ENCODE measurements at places on chromosomes 7 and 10.
A peak's percentile ranks its signal among the peaks of the same experiment; 100 is the strongest.

GRCh38 chr7:36275735-36276284 lies 113.9 kb upstream of the ANLN start:
- DNase-seq: no peak

GRCh38 chr7:156764016-156764669 lies 123.6 kb downstream of the RNF32 start:
- peak; percentile 40 for DNase-seq

GRCh38 chr7:108580298-108580697 lies 10.6 kb downstream of the DNAJB9 start:
- no peak for DNase-seq

DNA sequence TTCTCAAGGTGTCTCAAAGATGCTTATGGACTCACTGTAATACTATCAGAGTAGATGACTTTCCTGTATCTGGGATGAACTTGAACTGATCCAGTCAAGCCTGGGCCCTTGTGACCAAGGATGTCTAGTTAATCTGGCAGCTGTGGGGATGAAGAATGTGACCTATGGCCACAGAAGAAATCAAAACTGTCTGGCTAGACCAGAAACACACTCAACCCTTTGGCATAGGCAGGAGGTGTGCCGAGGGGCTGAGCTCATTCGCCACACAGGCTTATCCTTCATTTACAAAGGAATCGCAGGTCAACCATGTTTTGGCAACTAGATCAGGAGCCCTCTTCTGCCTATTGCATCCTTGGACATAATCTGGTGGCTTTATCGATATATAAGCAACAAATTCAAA lies 110.6 kb downstream of the ATXN7L1 start:
- DNase-seq: no peak

DNA sequence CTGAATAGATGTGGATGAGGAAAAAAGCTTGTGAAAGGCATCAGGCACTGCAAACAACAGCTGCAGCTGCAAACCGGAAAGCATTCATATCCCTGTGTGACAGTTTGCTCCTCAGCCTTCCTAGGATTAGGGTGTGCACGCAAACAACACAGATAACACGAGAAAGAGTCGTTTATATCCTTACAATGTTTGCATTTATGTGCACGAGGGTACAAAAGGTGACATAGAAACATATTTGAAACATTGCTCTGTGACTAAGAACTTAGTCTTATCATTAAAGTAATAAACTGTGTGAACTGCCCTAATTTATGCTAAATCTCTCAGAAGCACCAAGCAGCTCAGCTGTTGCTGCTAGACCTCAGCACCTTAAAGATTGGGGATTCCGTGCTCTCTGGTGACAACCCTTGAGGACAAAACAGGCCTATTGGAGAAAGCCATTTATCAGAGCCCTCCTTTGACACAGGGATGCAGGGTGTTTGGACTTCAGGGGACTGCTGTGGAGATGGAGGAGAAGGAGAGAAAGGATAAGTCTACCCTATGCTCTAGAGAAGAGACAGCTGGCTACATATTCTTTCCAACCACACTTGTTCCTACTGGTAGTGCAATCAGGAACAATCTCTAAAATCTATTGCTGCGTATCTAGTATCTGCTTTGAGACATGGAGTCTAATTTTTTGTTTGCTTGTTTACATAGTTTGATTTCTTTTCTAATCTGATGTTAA lies 176.2 kb downstream of the GNAT3 start:
- DNase-seq: no peak

DNA sequence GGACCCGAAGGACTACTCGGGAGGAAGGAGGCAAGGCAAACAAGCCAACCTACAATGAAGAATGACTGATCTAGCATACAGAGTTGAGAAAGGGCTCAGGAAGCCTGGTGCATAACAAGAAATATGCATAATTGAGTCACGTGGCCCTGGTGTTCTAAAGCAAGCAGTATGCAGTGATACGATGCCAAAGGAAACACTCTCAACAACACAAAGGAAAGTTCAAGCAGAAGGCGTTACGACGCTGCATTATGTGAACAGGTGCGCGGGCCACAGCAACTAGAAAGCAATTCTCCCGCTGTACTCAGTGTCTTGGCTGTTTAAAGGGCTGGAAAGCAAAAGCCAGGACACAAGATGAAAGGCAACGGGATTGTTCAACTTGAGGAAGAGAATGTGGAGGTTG lies 100.8 kb downstream of the PRTFDC1 start:
- DNase-seq: no peak

DNA sequence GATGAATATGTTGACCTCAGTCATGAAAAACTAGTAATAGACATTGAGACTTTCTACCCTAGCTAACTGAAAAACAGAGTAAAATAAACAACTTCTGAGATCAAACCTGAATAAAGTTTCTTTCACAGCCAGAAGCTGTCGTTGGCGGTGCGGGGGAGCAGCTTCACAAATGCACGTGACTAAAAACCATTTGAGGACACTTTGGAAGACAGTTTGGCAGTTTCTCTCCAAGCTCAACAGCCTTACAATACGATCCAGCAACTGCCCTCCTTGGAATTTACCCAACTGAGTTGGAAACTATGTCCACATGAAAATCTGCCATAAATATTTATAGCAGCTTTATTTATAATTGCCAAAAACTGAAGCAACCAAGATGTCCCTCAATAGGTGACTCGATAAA lies 63.1 kb downstream of the CYTH3 start:
- no peak for DNase-seq

GRCh38 chr7:81725003-81725811 lies 44.6 kb downstream of the HGF start:
- DNase-seq: peak; percentile 26

DNA sequence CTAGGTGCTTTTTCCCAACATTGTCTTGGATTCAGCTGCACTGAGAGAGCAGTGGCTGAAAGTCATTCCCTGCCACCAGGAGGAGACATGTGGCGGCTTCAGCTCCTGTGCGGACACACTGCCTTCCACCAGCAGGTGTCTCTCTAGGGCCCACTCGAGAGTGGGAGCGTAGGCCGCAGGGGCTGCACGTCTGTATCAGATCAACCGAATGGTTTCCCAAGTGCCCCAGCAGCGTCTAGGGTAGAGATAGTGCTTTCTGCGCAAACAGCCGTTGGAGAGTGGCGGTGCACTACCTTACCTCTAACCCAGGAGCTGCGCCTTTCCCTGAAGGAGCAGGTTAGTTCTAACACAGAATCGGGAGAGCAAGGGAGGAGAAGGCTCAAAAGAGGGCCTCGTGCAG lies 31.7 kb downstream of the PAPOLB start:
- DNase-seq: peak; percentile 10

GRCh38 chr10:95832216-95833041 lies 75.3 kb upstream of the CC2D2B start:
- no peak for DNase-seq

GRCh38 chr7:87702326-87702725 lies 74.1 kb downstream of the RUNDC3B start:
- no peak for DNase-seq

GRCh38 chr10:34254596-34254995 lies 560.5 kb downstream of the PARD3 start:
- DNase-seq: peak; percentile 45

GRCh38 chr7:45975847-45976484 lies 54.9 kb upstream of the IGFBP3 start:
- DNase-seq: no peak

- no peak for DNase-seq
Measured at GRCh38 chr7:148773334-148773733, 74.6 kb downstream of the CUL1 start.

DNA sequence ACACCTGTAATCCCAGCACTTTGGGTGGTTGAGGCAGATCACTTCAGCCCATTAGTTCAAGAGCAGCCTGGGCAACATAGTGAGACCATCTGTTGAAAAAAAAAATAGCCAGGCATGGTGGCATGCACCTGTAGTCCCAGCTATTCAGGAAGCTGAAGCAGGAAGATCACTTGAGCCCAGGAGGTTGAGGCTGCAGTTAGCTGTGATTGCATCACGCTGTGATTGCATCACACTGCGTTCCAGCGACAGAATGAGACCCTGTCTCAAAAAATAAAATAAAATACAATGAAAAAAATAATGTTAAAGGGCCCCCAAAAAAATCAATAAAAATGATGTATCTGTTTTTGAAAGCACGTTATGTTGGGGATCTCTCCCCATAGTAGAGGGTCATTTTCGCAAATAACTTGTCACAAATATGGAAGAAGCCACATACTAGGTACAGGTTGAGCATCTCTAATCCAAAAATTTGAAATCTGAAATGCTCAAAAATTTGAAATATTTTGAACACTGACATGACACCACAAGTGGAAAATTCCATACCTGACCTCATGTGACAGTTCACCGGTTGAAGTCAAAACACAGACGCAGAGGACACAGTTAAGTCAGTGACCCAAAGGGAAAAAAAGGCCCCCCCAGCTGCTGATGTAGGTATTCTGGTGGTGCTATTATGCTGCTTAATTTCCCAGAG lies 9.5 kb downstream of the CISD1 start:
- DNase-seq: no peak

GRCh38 chr7:1671594-1672451 lies 1.7 kb downstream of the ELFN1 start:
- DNase-seq: no peak

DNA sequence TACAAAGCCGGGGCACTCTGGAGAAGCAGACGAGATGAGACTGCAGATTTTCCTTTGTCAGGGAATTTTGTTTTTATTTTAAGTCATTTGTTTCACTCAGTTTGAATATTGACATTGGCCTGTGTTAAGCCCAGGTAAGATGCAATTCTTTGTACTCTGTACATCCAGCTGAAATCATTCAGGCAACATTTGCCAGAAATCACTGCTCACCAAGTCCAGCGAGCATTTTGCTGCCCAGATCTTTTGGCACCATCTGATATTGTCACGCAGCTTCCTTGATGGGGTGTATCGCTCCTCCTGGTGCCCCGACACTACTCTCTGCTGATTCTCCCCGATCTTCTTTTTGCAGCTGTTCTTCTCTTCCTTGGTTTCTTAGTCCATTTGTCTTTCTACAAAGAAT lies 261.7 kb downstream of the GALNT17 start:
- DNase-seq: no peak

DNA sequence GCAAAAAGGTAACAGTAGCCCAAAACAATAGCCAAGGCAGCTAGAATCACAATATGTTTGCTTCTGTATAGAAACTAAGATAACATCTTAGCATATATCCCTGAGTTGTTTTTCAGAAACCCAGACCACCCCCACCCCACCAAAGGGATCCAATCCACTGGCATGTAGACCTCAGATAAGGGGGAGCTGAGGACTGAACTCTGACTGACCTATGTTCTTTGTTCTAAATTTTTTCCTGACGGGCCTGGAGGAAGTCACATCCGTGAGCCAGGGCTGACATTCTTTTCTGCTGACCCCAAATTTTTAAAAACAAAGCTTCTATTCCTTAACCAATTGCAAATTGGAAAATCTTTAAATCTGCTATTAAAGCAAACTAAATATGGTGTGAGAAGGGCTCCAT lies 493.9 kb upstream of the IGFBP3 start:
- no peak for DNase-seq

GRCh38 chr7:28157076-28157745 lies 23.4 kb downstream of the JAZF1 start:
- no peak for DNase-seq

DNA sequence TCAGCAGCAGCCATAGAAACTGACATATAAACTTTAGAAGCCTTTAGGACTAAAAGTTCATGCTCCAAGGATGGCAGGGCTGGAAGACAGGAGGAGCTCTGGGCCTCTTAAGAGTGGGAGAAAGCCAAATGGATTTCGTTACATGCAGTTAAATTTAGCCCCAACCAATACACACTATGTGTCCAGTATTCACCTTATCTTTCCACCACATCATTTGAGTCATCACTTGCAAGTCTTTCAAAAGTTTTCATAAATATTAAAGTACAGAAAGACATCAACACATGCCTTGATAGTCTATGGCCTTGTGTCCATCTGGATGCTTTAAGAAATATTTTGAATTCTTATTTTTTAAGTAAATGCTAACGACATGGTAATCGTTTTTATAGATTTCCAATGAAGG lies 392.4 kb upstream of the LRRN3 start:
- no peak for DNase-seq

DNA sequence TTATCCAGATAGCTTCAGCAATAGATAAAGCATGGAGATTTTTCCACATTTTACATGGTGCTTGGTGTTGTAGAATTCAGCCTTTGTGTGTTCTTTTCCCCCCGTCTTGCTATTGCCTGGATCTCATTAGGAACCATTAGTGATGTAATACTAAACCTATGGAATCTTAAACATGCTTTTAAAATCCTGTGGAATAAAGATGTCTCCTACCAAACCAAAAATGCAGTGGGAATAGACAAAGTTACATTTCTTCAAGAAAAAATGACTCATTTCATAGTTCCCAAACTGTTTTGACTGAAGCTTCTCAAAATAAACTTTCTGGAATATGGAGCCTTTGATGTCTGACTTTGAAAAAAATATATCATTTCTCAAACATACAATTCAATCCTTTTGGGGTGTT lies 44.0 kb downstream of the CALD1 start:
- peak; percentile 93 for DNase-seq

DNA sequence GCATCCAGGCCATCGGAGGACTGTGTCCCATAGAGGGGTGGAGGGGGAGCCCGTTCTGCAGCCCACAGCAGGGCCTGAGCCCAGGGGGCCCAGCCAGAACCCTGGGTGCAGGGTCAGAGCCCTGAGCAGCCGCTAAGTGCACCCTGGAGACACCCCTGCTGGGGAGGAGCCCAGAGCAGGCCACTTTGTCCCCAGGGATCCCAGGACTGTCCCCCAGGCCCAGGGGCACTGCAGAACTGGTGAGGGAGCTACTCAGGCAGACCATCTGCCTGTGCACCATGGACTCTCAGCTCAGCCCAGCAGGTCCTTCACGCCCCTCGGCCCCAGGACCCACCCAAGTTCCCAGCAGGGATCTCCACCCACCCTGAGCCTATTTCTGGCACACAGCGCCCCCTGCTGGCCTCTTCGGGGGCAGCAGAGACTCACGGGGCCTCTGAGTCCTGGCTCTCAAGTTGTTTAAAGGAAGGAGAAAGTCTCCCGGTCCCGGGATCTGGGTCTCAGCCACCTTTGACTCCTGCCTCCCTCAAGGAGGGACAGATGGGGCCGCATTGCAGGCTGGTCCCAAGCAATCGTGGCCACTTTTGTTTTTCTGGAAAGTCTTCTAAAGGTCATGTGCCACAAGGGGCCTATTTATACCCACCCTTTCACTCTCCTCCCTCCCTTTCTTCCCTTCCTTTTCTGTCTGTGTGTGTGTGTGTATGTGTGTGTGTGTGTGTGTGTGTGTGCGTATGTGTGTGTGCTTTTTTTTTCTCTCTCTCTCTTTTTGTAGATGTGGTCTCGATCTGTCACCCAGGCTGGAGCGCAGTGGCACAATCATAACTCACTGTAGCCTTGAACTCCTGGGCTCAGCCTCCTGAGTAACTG lies 90.3 kb downstream of the MYL10 start:
- no peak for DNase-seq

GRCh38 chr10:4246881-4247358 lies 461.9 kb upstream of the KLF6 start:
- DNase-seq: peak; percentile 94

GRCh38 chr7:136122026-136122425 lies 144.9 kb upstream of the MTPN start:
- no peak for DNase-seq

DNA sequence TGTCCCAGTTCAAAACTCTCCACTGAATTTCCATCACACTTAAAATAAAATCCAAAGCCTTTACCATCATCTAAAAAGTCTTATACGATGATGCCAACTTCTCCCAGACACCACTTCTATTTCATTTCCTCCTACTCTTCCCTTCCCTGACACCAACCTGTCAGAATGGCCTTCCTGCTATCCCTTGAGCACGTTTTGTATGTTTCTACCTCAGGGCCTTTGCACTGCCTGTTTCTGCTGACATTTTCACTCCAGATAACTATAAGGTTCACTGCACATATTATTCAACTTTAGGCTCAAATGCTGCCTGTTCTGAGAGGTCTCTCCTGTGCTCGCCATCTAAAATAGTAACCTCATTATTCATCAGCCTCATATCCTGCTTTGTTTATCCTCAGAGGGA lies 269.6 kb downstream of the HTR7 start:
- no peak for DNase-seq
